ENCODE measurements at places on chromosomes 1 and 21.

- no peak for DNase-seq
Measured at GRCh38 chr1:23116921-23117699, 51.5 kb downstream of the LUZP1 start.

GRCh38 chr1:3111348-3112021 lies 42.5 kb downstream of the PRDM16 start:
- DNase-seq, result no peak

DNA sequence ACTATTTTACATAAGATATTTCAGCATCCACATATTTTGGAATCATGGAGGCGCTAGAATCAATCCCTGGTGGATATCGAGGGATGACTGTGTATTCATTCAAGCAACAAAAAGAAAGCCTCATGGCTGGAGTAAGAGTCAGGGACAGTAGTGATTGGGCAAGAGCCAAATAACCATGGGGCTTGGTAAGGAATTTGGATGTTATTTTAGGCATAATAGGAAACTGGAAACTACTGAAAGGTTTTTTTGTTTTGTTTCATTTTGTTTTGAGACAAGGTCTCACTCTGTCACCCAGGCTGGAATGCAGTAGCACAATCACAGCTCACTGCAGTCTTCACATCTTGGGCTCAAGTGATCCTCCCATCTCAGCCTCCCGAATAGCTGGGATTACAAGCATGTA lies 33.8 kb upstream of the EYA3 start:
- no peak for DNase-seq

DNA sequence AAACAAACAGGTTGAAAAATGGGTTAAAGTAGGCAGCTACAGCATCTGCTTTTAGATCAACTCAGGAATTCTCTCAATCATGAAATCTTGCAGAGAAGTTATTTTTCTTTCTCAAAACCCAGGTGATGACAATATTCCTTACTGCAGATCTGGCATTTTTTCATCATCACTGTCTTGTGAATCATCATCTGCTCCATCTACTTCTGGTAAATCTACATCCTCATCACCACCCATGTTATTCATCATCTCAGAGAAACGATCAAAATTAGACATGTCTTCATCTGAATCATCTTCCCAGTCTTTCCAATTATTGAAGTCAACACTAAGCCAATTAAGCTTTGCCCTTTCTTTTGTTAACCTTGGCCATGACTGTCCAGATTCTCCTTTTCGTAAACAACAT lies 21.8 kb downstream of the GBP2 start:
- no peak for DNase-seq

DNA sequence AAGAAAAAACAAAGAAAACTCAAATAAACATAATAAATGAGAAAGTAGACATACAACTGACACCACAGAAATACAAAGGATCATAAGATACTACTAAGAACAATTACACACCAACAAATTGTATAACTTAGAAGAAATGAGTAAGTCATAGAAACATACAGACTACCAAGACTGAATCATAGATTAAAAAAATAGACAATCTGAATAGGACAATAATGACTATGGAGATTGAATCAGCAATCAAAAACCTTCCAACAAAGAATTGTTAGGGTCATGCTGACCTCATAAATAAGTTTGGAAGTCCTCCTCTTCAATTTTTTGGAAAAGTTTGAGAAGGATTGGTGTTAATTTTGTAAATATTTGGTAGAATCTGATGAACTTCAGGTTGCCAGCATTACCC lies 159.0 kb downstream of the PTBP2 start:
- no peak for DNase-seq

DNA sequence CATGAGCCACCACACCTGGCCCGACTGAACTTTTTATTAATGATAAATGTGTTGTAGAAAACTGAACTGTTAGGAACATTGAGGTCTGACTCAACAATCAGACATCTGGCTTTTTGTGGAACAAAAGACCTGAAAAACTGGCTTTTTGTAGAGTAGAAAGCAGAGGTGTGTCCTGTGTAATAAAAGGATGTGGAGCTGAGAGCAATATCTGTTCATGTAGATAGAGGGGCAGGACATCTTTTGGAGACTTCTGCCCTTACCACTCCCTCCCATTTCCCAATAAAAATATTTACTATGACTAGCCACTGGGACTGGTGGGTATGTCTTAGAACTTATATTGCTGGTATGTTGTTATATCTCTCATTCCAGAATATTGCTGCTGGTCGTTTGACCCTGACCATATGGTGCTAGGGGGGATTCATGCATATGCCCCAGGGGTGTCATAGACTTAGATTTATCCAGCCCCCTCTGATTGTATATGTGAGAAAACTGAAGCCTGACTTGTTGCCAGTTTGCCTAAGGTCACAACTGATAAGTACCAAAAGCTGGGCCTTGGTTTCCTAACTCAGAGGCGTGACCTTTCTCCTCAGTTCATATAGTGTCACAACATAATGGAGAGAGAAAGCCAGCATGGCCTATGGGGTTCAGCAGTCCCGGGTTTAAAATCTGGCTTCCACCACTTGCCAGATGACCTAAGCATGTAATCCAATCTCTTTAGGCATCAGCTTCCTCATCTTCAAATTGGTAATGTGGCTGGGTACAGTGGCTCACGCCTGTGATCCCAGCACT lies 33.5 kb upstream of the PIGV start:
- no peak for DNase-seq

DNA sequence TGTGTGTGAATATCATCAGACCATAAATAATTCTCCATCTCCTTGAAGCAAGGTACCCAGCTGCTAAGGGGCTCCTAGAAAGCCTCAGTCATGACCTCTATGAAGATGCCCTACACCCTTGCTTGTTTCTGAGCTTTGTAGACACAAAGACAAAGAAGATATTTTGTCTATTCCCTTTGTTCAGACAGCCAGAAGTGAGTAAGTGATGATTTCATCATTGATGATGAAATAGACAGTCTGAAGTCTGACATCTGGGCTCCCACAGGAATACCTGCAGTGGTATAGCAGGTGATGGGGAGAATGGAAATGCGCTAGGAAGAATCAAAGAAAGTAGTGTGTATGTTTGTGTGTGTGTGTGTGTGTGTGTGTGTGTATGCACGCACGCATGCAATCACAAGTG lies 82.2 kb upstream of the DPT start:
- no peak for DNase-seq

- DNase-seq, result no peak
Measured at GRCh38 chr1:10431070-10431730, 967 bp downstream of the CENPS start.

GRCh38 chr1:229629261-229629660 lies 3.2 kb downstream of the URB2 start:
- no peak for DNase-seq

DNA sequence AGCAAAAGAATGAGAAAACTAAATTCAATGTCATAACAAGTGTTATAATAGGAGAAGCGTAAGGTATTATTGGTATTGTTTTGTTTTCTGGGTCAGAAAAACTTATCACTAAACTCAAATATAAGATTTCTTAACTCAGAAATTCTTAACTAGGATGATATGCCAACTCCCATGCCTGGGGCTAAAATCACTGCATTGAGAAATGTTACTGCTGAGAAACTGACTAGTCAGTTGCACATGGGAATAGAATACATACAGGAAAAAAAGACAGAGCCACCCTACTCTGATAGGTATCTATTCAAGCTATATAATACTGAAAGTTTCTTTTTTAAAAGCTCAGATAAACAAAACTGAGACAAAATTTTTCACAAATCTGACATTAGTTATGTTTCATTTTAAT lies 56.3 kb downstream of the PRPF38A start:
- DNase-seq, result no peak

- DNase-seq, result no peak
Measured at GRCh38 chr1:111198836-111199235, 1.6 kb downstream of the DENND2D start.

- no peak for DNase-seq
Measured at GRCh38 chr21:20030390-20030789, 967.8 kb upstream of the NCAM2 start.

DNA sequence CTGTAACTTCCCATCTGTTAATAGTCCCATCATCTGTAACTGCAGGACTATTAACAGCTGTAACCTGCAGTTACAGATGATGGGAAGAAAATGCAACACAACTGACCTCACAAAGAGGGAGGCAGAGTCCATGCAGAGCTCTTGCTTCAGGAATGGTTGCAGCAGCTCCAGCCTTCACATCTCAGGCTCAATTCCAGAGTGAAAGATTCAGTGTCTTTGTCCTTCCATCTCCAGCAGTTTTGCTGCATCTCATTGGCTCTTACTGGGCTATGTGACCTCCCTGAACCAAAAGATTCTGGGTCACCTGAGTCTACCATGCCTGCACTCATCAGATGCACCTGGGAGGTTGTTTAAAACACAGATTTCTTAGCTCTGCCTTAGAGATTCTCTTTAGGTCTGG lies 686.7 kb downstream of the MATN1 start:
- DNase-seq, result no peak

DNA sequence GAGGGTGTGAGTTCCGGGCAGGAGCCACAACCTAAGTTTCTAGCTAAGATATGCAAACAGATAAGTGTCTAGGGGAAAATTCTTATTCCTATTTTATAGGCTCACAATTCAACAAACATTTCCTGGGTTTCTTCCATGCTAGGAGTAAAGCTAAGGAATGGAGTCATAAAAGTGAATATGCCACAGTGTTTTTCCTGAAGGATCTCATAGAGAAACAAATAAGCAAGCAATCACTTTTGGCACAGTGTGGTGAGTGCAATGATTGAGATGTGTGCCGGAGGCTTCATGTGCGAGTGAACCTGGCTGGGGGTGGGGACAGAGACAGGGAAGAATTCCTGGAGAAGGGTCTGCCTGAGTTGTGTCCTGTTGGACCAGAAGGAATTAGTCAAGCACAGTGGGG lies 147.4 kb downstream of the TENT5C start:
- DNase-seq, result no peak

DNA sequence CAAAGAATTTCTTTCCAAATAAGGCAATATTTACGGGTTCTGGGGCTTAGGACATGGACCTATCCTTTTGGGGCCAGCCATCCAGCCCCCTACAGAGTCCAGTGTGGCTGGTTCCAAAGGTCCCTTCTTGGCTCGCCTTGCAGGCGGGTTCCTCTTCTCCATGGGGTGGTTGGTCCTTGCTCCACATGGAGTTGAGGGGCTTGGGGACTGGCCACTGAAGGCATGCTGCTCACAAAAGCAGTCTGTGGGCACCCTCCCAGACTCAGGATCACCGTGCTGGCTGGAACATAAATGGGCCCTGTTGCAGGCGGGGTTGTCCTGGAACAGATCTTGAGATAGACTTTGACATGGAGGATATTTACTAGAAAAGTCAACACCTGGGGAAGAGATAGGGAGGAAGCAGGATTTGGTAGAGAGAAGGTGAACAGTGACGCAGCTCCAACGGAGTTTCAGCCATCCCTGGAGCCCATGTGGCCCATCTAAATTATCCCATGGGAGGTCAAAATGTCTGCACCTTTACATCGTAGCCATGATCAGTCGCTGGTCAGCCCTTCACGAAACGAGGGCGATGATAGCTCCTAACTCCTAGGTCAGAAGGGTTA lies 39.1 kb upstream of the LRP8 start:
- DNase-seq, result no peak

DNA sequence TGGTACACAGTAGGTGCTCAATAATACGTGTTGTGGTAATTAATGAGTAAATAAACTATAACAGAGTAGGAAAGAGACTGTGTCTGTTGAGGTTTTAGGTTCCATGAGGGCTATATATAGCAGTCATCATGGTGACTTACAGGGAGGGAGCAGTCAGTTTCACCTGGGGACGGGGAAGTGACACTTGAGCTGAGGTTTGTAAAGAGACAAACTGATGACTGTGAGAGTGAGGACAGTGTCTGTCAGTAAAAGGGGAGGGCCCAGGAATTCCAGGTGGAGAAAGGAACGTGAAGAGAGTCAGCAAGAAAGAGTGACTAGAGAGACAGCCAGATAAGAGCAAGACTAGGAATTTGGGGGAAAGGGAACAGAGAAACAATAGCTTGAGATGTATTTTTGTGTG lies 30.2 kb downstream of the ABCA4 start:
- no peak for DNase-seq

DNA sequence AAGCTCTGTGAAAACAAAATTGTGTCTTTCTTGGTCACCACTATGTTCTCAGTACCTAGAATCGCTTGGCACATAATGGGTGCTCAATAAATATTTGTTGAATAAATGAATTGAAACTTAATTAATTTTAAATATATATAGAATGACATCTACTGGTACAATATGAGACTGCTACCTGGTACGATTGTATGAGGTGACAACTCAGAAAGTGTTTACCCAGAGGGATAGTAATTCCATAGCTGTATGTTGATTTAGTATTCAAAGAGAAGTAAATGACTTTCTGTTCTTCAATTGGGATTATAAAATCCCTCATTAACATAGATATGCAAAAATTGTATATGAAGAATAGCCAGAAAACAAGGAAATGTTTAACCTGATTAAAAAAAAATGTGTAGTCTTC lies 128.7 kb downstream of the RPS6KC1 start:
- no peak for DNase-seq

- DNase-seq, result no peak
Measured at GRCh38 chr1:238439511-238439910, 548.8 kb upstream of the ZP4 start.

DNA sequence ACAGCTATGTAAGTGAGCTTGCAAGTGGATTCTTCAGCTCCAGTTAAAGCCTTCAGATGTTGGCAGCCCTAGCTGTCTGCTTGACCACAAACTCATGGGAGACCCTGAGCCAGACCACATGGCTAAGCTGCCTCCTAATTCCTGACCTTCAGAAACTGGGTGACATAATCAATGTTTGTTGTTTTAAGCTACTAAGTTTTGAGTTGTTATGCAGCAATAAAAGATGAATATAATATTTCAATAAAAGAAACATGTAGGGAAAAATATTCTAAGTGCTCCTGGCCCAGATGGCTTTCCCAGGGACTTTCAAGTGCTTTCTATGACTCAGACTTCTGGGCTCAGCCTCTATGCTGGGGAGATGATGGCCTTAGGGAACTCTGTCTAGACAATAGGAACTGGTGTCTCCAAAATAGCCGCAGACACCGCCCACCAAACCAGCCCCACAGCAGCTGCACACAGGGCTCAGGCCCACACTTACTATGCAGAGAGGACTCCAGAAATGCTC lies 20.3 kb upstream of the AZIN2 start:
- no peak for DNase-seq

GRCh38 chr1:204498981-204499380 lies 4.4 kb upstream of the PIK3C2B start:
- DNase-seq, result no peak

DNA sequence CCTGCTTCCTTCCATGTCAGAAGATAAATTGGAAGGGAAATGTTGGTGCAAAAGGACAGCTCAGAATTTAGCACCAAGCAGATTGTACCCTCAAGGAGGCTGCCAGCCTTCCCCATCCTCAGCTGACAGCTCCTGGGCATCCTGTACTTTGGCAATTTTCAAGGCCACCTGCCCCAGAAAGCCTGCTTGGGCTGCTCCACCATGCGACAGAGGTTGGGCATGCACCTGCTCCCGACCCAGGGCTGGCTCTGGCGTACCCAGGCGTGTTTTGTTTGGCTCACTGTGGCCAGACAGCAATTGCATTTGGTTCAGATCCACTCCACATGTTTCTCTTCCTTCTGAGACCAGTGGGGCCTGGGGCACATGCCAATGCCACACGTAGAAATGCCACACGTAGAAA lies 547.8 kb downstream of the NPHP4 start:
- DNase-seq, result no peak

All from stimulated activated CD4-positive, alpha-beta T cell treated with anti-CD3 and anti-CD28 coated beads, Interleukin-15, amount 100 ng/mL, for 1 hour (primary cell).